ACHN (cell line): ENCODE measurements at places on chromosomes 3 and 15.

DNA sequence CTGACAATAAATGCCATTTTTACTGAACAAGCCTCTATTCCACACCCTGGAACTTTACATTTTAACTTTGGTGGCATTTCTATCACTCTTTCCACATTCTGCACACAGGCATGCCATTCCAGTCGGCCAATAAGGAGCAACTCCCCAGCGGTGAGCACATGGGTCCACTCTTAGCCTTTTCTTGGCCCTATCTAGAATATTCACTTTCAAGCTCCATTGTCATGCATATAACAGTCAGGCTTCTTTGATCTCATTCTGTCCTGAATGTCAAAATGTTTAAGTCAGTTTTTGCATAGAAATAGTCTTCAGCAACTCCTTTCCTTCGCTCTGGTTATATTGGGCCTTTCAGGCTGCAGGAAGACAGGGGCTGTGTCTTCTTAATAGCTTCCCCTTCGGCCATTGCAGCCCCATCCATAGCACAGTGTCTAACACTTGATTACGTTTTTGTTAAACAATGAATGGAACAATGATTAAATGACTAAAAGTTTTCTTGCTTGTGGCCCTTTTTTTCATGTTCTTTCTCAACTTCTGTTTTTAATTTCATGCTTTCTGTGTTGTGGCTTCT lies 427.3 kb downstream of the MFSD1 start:
- no peak for DNase-seq

DNA sequence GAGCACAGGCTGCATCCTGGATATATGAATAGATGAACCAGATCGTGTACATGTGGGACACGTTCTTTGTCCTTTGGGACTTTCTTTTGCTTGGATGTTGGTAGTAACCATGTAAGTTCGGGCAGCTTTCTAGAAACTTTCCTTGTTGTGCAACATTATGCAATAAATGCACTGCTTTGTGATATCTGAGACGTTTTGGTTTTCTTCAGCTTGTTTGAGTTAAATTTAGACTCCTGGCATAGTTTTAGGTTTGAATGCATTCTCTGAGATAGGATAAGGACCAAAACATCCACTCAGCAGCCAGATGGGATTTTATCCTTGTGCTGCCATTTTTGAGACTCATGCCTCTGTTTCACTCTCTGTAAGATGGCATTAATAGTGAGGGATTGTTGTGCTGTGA lies 158.9 kb downstream of the IGF1R start:
- no peak for DNase-seq

DNA sequence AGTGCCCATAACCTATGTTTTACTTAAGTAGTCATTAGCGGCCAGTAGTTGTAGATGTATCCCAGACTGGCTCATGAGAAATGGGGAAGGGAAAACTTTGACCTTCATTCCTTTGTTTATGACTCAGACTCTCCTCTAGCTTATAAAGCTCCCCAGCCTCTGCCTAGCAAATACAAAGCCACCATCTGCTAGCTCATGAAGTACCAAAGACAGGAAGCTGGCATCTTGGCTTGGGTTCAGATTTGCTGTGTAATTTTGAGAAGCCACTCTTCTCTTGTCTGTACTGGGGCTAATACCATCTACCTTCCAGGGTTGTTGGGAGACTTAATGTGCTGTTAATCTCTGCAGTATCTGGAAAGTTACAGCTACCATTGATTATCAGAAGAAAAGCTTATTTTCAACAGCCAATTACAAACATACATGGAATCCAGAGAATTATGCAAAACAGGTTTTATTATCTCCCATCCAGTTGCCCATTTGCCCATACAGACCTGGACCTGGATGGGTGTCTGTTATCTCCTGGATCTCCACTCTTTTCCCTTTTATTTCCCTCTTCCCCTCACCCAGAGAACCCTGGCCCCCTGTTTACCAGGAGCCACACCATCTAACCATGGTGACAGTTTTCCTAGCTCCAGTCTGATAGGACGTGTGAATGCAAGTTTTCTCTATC lies 153.8 kb downstream of the SEMA6D start:
- no peak for DNase-seq

DNA sequence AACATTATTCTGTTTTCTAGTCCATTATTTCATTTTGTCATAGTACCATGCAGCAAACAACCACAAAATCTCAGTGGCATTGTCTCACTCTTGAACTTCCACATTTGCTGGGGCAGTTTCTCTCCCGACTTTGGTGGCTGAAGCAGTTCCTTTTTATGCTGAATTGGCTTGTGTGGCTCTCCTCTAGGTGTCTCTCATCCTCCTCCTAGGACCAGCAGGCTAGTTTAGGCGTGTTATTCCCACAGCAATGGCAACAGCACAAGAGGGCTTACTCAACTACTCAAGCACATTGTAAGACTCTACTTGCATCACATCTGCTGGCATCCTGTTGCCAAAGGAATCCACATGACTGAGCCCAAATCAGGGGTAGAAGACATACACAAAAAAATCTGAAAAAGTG lies 201.8 kb upstream of the KCNH8 start:
- no peak for DNase-seq

DNA sequence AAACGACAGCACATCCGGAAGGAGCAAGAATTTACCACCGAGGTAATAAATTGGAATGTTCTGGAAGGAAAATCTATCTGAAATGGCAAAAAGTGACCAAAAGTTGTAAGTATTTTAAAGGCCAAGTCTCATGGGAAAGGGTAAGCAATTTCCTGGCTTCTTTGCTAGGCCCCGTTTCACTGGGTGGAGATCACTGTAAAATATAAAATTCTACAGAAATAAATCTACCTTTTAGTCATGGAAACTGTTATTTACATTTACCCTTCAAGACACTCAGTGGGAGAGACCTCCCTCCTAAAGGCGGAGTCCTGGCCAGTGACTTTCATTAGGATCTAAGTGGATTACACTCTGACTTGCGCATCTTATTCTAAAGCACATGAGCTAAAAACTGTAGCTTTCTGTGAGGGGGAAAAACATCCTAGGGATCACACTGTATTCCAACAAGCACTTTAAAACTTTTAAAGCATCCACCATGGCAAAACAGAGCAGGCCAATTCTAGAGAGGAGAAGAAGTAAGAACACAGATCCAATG lies 28.8 kb downstream of the LYZL4 start:
- DNase-seq, result no peak

DNA sequence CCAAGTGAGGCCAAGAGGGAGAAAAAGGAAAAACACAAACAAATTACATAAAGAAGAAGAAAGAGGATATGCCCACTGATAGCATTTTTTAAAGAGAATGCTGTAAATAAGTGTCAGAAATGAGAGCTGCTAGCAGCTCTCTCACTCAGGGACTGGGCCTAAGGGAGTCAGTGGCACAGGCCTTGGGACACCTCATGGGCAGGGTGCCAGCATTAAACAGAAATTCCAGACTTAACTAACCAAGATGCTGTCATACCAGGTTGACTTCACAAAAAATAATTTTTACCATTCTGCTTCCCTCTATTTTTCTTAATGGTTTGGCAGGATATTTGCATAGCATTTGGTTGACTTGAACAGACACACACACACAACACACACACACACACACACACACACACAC lies 92.3 kb upstream of the ADAMTSL3 start:
- no peak for DNase-seq

DNA sequence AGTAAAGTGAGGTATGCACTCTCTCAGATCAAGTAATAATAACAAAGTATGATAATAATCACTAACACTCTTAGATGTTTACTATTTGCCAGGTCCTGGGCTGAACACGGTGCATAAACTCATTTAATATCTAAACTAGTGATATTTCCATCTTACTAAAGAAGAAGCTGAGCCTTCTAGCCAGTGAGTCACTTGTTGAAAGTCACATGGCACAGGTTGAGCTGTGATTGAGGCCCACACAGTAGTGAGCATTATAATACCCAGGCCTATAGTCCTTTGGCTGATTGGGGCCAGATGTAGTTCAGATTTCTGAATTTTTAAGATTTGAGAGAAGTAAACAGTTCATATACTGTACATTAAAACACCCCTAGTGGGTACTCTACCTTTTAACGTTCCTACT lies 93.2 kb upstream of the CCDC80 start:
- no peak for DNase-seq

DNA sequence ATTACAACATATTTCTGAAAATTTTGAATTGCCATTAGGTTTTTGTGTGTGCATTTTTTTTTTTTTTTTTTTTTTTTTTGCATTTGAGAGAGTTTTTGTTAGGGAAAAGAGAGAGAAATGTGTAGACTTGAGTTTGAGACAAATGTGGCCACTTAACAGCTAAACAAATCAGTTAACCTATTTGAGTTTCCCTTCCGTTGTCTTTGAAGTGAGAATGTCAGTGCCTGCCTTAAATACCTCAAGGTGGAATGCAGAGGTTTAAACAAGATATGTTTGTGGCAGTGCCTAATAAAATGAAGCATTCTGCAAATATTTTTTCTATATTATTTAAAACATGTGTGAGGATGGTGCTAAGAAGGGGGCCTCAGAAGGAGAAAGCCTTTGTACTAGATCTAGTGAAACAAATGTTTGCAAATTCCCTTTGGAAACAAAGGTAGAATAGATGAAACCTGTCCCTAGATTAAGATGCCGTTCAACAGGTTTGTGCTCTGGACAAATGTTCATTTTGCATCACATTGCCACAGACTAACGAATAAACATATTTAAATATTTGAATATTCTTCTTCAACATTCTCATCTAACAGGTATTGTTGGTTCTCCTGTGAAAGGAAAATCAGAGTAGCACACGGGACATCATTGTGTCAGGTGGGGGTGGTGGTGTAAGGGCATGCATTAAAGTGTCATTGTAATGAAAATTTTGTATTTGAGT lies 80.7 kb downstream of the SATB1 start:
- DNase-seq, result no peak

DNA sequence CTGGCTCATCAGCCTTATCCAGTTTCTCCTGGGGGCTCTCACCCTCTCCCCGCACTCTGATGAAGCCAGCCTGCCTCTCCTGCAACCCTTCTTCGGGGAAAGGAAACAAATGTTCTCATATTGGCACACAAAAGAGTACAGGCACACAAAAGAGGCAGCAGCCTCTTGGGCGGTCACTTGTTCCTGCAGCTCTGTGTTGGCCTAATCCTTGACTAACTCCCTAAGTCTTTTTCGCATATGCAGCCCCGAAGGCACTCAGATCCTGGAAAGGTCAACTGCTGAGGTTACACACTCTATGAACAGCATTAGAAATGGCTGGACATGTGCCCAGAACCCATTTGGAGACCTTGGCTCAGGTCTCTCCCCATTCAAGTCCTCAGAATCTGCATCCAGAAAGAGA lies 7.4 kb upstream of the CAMP start:
- DNase-seq, result peak; percentile 22

GRCh38 chr3:17935222-17935621 lies 192.8 kb upstream of the TBC1D5 start:
- DNase-seq, result no peak

GRCh38 chr15:60912984-60913697 lies 316.0 kb downstream of the RORA start:
- DNase-seq, result no peak

- peak; percentile 49 for DNase-seq
These were observed 7.5 kb downstream of the CMSS1 start for GRCh38 chr3:99825004-99825640.

GRCh38 chr3:139231555-139232281 lies 112.1 kb upstream of the MRPS22 start:
- no peak for DNase-seq

GRCh38 chr3:149472030-149472797 lies 2.3 kb upstream of the TM4SF4 start:
- peak; percentile 76 for DNase-seq

DNA sequence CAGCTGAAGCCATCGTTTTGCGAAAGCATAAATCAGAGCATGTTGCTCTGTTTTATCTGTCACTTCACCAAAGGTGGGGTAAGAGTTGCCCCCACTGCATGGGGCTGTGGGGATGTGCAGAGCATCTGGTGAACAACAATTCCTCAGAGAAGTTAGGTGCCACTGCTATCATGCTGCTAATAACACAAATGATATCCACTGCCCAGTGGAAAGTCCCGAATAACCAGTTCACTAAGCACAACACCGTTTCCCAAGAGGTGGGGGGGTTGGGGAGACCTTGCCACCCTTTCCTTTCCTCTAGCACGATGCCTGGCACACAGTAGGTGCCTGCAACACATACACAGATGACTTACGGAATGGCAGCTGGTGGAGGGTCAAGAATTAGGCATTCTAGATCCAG lies 38.6 kb downstream of the FAM3D start:
- DNase-seq, result no peak

DNA sequence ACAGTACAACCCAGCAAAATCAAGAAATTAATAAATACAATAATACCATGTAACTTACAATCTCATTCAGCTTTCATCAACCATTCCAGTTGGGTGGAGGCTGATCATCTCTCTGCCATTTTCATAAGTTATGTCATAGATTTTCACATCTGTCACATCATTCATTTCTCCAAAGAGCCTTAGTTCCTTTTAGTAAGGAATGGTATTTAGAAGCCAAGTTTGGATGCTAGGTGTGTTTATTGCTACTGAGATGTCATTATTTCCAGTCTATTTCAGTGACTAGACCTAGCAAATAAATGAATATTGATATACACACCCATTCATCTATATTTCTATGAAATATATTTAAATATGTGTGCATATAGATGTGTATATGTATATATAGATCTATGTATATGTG lies 2.7 kb upstream of the UBL7 start:
- no peak for DNase-seq

DNA sequence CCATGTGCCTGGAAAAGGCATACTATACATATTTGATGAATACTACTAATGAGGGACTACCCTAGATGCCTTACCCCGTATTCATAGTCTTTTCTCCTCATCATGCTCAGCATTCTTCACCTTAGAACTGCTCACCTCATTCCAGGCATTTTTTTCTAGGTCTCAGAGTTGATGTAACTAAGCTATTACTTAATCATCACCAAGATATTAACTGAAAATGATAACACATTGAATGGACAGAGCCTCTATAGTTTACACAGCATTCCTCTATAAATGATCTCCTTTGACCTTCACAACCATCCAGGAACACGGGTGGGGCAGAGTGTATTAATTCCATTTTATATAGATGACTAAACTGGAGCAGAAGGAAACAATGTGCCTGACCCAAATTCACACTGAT lies 174.1 kb upstream of the DPH6 start:
- DNase-seq, result no peak

- peak; percentile 36 for DNase-seq
These were observed 133.7 kb upstream of the BCL6 start for GRCh38 chr3:187878772-187879518.

GRCh38 chr3:157767607-157768006 lies 264.4 kb upstream of the VEPH1 start:
- DNase-seq, result no peak

GRCh38 chr3:52053307-52054304 lies 2.8 kb downstream of the DUSP7 start:
- DNase-seq, result peak; percentile 10

GRCh38 chr3:129054605-129055104 lies 5.9 kb upstream of the GP9 start:
- DNase-seq, result no peak

DNA sequence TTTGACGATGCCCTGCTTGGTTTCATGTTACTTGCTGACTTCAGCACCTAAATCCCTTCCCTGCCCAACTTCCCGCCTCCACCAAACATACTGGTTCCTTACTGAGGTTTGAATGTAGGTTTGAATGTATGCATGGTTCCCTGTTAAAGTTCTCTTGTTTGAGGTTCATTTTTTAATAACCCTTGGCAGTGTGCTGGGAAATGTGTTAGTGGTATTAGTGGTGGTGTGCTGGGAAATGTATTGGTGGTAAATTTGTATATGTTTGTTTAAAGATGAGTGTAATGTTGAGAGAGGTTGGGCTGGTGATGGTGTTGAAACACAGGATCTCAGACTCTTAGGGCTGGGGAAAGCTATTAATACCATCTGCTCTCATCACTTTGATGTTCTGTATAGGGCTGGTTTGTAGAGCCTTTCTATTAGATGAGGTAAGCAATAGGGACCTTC lies 392.7 kb downstream of the PTPRG start:
- DNase-seq, result no peak

- DNase-seq, result no peak
These were observed 142.7 kb downstream of the NSMCE3 start for GRCh38 chr15:29126821-29127461.
